ENCODE measurements at places on chromosomes 4 and X.

DNA sequence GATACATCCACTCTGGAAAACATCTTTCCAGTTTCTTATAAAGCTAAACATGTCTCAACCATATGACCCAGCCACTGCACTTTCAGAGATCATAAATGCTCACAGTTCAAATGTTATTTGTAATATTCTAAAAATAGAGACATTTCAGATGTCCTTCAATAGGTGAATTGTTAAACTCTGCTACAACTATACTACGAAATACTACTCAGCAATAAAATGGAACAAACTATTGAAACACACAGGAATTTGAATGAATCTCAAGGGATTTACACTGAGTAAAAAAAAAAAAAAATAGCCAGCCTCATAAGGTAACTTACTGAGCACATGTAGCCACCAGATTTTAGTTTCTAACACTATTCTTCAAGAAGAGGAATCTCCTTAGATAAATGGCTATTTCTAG is 253.9 kb downstream of the PCDH18 start:
- DNase-seq, result no peak

DNA sequence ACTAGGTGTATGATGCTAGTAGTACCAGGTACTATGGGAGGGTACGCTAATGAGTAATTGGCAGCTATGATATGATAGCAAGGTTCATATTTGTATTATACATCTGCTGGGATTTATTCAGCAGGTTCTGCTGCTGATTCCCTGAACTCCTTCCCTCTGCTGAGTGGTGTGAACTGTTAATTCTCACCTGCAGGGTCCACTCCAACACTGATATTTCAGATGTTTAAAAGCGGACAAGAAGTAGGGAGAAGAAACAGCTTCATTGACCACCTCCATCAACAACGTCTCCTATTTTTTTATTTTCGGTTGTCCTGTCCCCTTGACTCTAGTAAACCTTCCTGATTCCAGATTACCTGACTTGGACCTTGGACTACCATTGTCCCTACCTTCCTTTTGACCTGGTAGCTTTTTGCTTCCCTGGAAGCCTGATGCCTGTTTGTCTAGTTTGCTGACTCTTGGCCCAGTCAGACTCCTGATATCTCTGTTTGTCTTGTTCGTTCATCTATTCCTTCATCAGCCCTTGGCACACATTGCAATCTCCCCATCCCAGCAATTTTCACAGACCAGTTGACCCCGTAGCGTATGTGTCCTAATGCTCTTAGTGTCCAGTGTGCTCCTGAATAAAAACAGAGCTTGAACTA is 34.0 kb upstream of the RNF128 start:
- no peak for DNase-seq

DNA sequence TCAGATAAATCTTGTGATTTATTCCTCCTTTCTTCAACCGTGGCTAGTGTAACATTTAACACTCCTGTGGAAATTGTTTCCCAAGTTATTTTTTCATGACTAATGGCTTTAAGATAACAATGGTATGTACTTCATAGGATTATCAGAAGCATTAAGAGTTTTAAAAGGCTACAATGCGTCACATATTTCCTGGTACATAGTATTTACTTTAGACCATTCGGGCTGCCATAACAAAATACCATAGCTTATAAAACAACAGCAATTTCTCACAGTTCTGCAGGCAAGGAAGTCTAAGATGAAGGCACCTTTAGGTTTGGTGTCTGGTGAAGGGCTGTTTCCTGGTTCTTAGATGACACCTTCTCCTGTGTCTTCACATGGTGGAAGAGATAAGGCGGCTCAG is 158.6 kb downstream of the PAPSS1 start:
- no peak for DNase-seq

GRCh38 chrX:72540318-72540717 is 32.3 kb downstream of the HDAC8 start:
- DNase-seq, result no peak

GRCh38 chr4:131337936-131338335 is 1811.2 kb upstream of the PCDH10 start:
- no peak for DNase-seq

GRCh38 chrX:103384672-103385071 is 8.3 kb downstream of the BEX3 start:
- no peak for DNase-seq

Measured in fibroblast of skin of left biceps (primary cell).